ENCODE measurements at places on chromosomes 1 and 21.

GRCh38 chr1:36098650-36099365 is 10.1 kb downstream of the ADPRS start:
- no peak for DNase-seq

- DNase-seq = peak; percentile 83
Observed at GRCh38 chr1:65265651-65266351, 43.5 kb upstream of the DNAJC6 start.

DNA sequence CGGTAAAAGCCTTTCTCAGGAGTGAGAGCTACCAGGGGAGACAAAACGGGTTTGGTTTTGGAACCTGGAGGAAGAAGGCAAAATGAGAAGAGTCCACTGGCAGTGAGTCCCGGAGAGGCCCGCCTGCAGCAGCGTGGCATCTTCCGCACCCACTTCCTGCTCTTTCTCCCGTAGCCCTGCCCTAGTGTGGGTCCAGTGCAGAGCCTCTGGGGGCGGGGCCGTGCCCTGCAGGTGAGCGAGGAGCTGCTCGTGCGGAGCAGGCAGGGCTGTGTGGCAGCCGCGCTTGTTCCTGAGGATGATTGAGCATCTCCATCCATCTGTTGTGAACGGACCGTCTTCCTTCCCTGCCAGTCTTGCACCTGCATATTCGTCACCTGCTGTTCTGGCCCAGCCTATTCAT is 66.5 kb downstream of the PEX14 start:
- no peak for DNase-seq

- no peak for DNase-seq
Observed at GRCh38 chr1:19436716-19437476, 48.4 kb downstream of the CAPZB start.

GRCh38 chr1:25246600-25247023 is 642 bp downstream of the RSRP1 start:
- DNase-seq = no peak

DNA sequence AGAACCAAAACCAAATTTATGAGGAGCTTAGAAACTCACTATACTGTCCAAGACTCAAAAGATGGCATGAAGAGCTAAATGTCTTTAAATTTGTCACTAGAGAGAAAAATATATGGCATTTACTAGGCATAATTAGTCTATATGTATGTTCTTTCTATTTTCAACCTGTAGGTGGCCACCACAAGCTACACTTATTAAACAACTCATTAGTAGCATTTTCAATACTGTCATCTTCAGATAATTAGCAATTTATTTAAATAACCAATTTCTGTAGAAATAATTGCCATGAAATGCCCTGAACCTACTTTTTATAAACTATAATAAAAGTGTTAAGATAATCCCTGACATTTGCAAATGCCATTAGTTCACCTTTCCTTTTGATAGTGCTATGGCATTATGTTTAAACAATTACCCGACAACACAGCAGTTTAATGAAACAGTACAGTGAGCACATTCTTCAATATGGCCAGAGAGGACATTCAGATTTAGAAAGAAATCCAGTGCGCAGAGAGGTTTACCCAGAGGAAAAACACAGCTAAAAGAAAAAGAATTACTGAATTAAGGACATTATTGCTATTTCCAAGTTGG is 522.5 kb downstream of the PTBP2 start:
- no peak for DNase-seq

- no peak for DNase-seq
Observed at GRCh38 chr1:88943241-88943640, 49.2 kb downstream of the KYAT3 start.

DNA sequence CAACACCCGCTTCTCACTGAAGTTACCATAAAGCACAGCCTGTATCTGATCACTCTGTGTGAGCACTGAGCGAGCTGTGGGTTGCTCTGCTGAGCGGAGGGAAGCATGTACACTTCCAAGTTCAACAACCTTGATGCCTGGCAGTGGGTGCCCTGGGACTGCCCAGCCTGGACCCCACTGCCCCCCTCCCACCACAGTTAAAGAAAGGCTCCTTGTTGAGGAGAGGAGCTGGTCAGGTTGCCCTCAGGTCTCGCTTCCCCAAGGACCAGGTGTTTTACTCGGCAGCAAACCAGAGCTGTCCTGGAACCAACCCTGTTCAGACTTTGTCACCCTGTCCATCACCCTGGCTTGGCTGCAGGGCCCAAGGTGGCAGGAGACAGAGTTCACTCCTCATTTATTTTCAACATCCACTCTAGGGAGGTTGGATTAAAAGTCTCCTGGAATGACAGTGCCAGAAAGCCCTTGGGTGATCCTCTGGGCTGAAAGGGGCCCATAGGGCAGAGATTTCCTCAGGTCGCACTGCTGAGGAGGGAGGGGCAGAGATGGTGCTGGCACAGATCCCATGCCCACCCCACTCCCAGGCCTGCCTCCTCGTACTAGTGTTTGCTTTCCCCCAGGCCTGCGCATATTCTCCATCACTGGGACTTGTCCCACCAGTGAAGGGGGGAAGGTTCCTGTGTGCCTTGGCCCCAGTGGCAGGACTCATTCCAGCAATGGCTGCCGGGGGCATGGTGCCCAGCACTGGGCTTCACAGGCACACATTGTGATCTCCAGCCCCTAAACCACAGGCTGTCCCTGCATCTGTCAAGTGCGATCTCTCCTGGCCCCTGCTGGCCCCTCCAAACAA is 101.7 kb downstream of the TRABD2B start:
- DNase-seq = no peak
